ENCODE measurements at places on chromosomes 2 and 18. TPM values are rescaled to one million over a fixed set of nuclear protein-coding genes. Genes with fewer than 3 reads are reported as not detected.

Gene RESP18
- not detected for total RNA-seq

Gene AMER3
- not detected for total RNA-seq

Gene LBX2
- not detected for total RNA-seq

Gene IL1R2
- total RNA-seq = 59.3 TPM

Gene KHK
- total RNA-seq = 2.8 TPM

Gene C18orf63
- total RNA-seq = not detected

Gene MARCHF4
- not detected for total RNA-seq

Gene ANKRD30B
- total RNA-seq = not detected

Gene EFR3B
- total RNA-seq = 1.5 TPM

Gene RNF138
- total RNA-seq = 16.2 TPM

Gene SLC9A2
- total RNA-seq = 3.3 TPM

Gene UGT1A8
- total RNA-seq = not detected

Measured in suprapubic skin (tissue), 4 donors.